Foreskin fibroblast (primary cell): ENCODE measurements at places on chromosomes 12 and 14.
A peak's percentile ranks its signal among the peaks of the same experiment; 100 is the strongest.

- DNase-seq: peak; percentile 46
Observed at GRCh38 chr12:24903329-24904088, 45.4 kb downstream of the BCAT1 start.

DNA sequence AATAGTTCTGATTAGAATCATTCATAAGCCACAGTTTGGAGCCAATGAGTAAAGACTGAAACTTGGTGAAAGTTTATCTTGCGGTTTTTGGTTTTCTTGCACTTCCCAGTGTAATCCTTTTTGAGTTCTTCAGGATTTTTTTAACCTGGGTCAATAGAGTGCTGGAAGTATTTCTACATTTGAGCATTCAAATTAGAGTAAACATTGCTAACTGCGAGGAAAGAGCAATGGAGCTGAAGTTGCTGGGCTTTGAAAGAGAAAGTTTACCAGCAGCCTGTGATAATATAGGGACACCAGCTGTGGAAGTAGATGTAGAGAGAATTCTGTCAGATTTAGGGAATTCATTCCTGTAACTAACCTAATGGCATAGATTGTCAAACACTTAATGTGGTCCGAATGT lies 30.3 kb downstream of the ANO6 start:
- no peak for DNase-seq

- no peak for DNase-seq
Observed at GRCh38 chr14:99755068-99755405, 38.2 kb upstream of the EML1 start.

DNA sequence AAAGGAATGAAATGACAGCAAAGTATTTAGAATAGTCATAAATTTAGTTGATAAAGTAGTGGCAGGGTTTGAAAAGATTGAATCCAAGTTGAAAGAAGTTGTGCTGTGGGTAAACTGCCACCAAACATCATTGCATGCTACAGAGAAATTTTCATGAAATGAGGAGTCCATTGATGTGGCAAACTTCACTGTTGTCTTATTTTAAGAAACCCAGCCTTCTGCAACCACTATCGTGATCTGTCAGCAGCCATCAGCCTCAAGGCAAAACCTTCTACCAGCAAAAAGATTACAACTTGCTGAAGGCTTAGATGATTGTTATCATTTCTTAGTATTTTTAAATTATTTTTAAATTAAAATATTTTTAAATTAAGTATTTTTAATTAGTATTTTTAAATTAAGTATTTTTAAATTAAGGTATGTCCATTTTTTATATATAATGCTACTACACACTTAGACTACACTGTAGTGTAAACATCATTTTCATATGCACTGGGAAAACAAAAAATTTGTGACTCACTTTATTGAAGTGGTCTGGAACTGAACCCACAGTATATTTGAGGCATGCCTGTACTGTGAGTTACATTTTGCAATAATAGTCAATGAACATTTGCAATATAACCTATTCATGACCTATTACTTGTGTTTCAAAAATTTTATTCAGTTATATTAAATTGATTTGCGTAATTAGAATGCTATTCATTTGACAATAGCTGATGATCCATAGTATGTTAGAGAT lies 67.2 kb upstream of the SYT1 start:
- peak; percentile 21 for DNase-seq

GRCh38 chr12:133026996-133027395 lies 10.3 kb upstream of the ZNF84 start:
- no peak for DNase-seq

GRCh38 chr12:114253976-114254778 lies 151.8 kb downstream of the TBX5 start:
- no peak for DNase-seq

GRCh38 chr12:16407346-16407745 lies 59.9 kb downstream of the MGST1 start:
- no peak for DNase-seq

DNA sequence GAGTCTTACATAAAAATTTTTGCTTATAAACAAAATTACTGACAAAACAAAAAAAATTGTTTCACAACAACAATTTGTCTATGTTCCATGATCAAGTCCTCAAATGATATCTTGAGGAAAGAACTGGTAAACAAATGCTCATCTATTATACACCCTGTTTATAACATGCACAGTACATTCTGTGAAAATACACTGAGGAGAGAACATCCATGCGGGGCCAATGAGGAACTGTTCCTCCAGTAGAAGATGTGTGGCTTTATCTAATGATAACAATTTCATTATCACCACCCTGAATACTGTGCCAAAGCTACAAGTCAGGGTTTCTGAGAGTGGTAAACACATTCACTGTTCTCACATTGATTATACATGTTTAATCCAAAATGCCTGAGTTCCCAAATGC lies 10.8 kb downstream of the MLH3 start:
- DNase-seq: no peak

GRCh38 chr12:123054371-123054770 lies 73.9 kb downstream of the ARL6IP4 start:
- DNase-seq: peak; percentile 50

GRCh38 chr12:5484426-5484825 lies 52.5 kb downstream of the NTF3 start:
- DNase-seq: peak; percentile 39

- no peak for DNase-seq
Observed at GRCh38 chr12:98001430-98001829, 514.0 kb upstream of the TMPO start.

DNA sequence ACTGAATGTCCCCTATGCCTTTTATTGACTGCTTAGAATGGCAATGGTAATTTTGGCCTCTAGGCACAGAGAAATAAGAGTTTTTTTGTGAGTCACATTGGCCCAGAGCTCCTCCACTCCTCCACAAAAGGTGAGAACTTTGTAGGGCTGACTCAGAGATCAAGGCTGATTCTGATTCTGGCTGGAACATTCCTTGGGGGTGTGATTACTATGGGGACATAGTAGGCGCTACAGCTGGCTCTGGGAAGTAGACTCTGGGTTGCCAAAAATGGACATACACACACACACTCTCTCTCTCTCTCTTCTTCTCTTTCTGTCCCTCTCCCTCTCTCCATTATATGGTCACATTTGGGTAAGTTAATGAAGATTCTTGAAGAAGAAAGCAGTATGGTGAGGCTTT lies 174.6 kb upstream of the DDHD1 start:
- DNase-seq: peak; percentile 77

DNA sequence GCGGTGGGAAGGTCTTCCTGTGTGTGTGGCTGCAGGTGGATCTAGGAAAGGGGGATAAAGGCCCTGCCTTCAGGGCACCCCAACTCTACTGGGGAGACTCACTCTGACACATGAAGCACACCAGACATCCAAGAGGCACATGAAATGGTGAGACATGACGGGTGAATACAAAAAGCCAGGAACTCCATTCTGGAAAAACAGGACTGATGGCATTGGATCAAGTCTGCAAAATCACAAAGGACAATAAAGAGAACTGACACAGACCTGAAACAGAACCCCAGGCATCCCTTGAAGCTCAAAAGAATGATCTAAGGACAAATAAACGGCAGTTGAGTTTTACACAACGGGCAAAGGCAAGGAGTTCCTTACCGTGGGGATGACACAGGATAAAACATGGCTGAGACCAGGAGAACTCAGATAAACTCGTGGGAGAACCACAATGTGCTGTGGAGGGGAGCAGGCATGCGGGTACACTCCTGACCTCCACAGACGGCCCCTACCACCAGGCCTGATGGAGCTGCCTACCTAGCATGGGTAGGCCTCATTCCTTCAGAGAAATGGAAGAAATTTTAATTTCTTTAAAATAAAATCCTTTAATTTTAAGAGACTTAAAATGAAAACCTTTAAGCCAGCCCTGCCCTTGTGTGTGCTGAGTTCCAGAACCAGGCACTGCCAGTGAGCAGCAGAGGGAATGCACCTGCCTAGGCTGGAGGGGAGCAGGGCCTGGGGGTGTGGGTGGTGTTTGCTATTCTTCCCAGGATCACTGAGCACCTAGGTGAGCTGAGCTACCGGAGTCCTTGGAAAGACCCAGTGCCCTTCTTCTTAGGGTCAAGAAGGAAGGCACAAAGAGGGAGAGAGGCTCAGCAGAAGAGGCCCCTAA lies 100.1 kb downstream of the SINHCAF start:
- DNase-seq: no peak

- peak; percentile 91 for DNase-seq
Observed at GRCh38 chr14:55448141-55448614, 7.8 kb upstream of the TBPL2 start.

DNA sequence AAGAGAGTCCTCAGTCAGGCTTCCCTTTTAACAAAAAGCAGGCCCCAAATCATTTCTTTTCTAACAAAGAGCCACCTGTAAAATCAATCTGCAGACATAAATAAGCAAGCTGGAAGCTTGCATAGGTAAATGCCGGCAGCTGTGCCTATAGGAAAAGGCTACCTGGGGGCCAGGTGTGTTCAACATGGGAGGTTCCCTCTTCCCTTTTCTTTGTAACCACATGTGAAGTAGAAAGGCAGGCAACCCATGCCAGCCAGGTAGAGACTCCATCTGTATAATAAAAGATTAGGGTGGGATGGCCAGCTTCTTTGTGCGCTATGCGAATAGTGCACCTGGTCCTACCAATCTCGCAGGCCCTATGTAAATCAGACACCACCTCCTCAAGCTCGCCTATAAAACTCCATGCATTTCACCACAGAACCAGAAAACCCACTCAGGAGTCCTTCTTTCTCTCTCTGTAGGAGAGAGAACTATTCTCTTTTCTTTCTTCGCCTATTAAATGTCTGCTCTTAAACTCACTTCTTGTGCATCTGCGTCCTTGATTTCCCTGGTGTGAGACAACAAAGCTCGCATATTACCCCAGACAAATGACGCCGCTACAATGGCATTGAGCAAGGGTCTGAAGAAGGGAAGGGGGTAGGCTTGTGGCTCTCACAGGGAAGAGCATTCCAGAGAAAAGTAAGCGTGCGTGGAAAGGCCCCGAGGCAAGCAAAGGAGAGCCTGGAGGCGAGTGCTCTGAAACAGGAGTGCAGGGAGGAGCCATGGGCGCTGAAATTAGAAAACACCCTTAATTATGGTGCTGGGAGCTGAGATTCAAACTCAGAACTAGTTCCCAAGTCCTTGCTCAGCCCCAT lies 67.2 kb downstream of the TTC9 start:
- DNase-seq: no peak

DNA sequence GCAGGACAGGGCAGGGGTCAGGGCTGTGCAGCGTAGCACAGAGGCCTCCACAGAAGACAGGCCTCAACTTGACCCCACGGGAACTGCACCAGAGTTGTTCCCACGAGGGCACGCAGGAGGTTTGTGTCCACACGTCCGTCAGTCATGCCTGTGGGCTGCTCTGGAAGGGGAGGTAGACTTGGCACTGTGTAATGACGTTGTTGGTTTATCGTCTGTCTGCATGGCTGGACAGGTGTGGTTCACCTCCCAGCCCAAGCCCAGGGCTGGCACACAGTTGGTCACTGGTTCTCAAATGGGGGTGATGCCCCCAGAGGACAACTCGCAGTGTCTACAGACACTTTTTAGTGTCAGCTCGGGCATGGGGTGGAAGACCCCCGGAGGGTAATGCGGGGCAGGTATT lies 45.8 kb downstream of the CCNK start:
- DNase-seq: no peak

DNA sequence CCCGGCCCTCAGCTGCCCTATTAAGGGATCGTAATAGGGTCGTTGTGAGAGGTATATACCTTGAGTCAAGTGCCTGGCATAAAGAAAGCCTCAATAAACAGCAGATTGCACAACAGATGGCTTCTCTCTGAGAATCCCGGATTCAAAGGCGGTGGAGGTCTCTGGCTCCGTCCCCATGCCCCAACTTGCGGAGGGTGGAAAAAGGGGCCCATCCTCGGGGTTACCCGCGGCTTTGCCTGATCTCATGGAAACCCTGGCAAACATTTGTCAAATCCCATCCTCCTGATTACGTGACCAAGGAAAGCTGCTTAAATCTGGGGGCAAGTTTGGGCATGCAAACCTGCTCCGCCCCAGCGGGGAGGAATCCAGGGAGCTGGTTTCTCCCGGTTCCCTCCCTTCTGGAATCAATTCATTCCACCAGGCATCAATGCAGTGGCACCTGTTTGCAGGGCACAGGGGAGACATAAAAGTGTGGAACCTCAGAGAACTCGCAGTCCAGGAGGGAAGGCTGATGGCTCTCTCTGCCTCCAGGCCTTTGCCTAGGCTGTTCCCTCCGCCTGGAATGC lies 12.3 kb downstream of the TRPV4 start:
- DNase-seq: no peak

GRCh38 chr14:64423987-64424386 lies 35.8 kb downstream of the MTHFD1 start:
- peak; percentile 66 for DNase-seq

DNA sequence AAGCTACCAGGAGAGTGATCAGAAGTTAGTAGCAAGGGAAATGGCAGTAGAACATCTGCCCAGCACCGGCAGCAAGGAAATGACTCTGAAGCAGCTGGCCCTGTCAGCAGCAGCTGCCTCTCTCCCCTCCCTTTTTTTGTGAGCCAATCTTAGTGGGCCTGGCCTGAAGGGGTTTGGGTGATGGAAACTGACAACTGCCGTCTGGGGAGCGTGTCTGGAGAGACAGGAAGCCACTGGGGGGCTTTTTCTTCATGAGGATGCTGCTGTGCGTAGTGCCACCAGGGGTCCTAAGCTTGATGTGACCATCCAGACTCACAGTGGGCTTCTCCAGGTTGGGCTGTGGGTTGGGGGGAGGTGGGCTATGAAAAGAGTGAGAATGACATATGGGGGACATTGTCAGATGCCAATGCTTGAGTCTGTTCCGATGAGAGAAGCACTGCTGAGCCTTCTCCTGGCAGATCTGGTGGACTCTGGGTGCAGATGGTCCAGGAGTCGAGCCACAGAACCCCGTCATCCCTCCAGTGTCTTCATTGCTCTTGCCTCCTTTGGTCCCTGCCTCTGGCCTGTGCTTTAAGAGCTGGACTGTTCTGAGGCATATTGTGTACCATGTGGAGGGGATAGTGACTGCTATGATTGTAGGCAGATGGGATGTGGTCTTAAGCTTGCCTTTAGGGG lies 87.6 kb upstream of the HIF1A start:
- peak; percentile 33 for DNase-seq

DNA sequence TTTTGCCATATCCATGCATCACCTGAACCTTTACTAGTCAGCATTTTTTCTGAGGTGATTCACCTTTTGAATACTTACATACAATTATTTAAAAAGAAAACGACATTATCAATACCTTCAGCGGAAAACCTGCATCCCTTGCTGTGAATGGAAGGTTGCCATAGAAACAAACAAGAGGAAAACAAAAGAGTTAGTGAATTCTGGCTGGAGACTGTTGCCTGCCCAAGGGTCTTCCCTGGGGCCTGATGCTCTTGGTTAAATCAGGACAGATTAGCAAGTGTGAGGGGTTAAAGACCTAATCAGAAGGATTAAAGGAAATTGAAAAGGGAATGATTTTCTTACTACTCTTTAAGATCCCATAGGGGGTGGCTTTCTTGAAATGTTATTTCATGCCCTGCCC lies 96.0 kb upstream of the WSCD2 start:
- no peak for DNase-seq

DNA sequence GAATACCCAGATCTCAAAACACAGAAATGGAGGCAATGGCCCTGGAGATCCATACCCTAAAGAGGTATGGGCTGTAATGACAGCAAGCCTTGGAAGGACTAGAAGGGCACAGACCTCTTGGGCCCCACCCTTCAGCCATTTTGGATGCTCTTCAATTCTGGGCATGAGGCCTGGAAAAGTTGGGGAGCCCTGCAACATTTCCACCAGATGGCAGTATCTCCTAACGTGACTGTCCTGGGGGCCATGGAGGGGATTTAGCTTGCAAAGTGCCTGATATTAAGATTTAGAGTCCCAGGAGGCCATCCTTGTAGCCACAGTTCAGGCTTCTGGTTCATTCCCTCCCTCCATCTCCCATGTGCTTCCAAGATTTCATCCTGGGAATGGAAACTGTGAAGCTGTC lies 30.2 kb downstream of the KCNA5 start:
- DNase-seq: peak; percentile 46

GRCh38 chr14:80988735-80989429 lies 33.5 kb downstream of the TSHR start:
- DNase-seq: peak; percentile 15
